SK-N-MC (cell line): ENCODE measurements at places on chromosomes 3 and 15.

DNA sequence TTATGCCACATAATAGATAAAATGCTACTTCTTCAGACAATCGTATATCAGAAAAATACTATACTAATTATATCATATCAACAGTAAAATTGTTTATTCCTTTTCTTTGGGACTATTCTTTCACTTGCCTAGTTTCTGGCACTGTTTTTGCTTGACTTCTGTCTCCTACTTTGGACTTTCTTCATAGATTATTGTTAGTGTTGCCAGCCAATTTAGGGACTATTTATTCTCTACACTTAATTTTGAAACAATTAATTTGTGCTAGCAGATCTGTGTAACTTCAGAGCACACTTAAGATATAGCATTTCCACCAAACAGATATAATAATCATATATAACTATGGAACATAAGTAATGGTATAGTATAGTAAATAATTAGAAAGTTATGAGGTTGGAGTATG, 305.6 kb downstream of the CADM2 start:
- DNase-seq = no peak

DNA sequence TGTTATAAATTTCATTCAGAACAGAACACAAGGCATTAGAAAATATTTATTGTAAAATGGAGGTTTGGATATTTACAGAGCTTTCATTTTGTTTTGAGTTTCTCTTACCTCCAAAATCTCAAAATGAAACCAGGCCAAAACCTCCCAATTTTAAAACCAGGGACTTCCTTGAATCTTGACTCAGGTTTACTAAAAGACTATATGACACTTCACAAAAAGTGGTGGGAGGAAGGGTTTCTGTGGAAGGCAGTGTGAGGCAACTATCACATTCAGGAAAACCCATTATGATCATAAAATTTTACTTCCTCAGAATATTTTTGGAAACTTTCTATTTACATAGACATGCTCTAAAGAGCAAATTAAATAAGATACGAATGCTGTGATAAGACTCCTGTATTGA, 205.8 kb upstream of the EOMES start:
- DNase-seq = no peak

DNA sequence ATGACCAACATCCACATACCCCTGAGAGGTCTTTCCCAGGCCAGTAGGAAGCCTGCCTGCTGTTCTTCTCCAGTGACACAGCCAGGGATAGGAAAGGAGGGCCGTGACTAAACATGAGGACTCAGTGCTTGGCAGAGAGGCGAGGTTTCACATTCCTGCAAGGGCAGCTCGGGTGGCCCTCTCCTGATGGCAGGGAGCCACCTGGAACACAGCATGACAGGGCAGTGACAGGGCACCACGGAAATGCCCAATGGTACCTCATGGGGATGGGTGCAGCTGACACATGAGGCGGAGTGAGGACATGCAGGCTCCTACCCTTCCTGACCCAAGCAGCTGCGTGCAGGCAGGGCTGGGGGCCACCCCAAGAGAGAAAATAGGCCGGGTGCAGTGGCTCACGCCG, 7.4 kb upstream of the TGM5 start:
- no peak for DNase-seq

DNA sequence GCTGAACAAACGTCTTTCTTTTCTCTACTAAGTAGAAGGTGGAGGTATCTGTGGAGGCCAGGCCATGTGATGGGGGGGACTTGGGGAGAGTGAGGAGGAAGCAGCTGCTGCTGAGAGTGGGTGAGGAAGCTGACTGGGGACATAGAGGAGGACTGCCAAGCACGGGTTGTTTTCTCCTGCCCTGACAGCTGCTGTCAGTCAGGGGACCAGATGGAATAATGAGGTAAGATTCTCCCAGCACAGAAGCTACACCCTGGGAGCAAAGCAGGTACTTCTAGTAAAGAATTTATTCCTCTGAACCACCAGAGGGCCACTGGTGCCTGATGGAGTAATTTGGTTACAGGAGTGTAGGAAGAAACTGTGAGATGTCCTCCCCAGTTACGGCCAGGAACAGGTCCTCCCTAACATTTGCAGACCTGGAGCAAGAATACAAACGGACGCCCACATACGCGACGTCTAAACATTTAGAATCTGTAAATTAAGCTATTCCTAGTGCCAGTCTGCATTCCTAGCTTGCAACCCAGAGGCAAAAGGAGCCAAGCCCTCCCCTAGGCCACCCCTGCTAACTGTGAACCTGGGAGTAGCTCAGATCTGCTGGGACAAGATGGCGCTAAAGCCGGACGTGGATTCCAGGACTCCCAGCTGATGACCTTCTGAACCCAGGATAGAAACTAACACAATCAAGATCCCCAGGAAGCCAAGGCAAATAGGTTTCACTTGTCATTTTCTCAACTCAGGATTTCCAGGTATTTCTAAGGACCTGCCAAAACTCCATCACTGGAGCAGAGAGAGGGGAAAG, 14.8 kb downstream of the CRYGS start:
- DNase-seq = no peak

- no peak for DNase-seq
Observed at GRCh38 chr3:14798231-14798630, 20.5 kb upstream of the FGD5 start.

GRCh38 chr15:96106181-96106580, 224.3 kb upstream of the NR2F2 start:
- no peak for DNase-seq

GRCh38 chr15:60660290-60661051, 181.5 kb upstream of the ICE2 start:
- DNase-seq = no peak

- no peak for DNase-seq
Observed at GRCh38 chr3:37787153-37787867, 74.4 kb upstream of the CTDSPL start.

- no peak for DNase-seq
Observed at GRCh38 chr3:197431346-197431910, 124.3 kb downstream of the BDH1 start.

DNA sequence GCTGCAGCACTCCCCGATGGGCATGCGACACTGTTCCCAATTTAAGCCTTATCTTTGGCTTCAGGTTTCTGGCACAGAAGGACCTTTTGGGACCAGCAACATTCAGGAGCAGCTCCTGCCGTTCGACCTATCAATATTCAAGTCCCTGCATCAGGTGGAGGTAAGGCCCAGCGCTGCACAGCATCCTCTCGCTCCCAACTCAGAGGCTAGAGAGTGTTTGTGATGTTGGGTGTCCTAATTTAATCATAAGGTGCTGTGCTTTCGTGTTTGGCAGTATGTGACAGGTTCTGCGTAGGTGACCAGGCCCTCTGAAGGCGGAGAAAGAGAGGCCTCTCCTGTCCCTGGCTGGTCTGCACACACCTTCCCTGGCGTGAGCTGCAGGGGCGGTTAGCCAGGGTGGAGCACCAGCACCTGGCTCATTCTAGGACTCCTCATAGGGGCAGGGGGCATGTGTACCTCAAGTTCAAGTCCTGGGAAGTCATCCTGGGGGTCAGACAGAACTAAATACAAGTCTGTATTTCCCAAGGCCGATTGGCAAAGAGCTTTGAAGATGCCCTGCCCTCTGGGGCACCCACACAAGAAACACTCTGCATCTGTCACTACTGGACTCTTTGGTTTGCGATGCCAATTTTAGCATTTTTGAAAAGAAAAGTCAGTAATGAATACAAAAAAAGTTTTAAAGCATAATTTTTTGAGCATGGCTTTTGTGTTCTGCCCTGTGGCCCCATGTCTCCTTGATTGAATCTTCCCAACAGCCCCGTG, 17.0 kb downstream of the NISCH start:
- no peak for DNase-seq

DNA sequence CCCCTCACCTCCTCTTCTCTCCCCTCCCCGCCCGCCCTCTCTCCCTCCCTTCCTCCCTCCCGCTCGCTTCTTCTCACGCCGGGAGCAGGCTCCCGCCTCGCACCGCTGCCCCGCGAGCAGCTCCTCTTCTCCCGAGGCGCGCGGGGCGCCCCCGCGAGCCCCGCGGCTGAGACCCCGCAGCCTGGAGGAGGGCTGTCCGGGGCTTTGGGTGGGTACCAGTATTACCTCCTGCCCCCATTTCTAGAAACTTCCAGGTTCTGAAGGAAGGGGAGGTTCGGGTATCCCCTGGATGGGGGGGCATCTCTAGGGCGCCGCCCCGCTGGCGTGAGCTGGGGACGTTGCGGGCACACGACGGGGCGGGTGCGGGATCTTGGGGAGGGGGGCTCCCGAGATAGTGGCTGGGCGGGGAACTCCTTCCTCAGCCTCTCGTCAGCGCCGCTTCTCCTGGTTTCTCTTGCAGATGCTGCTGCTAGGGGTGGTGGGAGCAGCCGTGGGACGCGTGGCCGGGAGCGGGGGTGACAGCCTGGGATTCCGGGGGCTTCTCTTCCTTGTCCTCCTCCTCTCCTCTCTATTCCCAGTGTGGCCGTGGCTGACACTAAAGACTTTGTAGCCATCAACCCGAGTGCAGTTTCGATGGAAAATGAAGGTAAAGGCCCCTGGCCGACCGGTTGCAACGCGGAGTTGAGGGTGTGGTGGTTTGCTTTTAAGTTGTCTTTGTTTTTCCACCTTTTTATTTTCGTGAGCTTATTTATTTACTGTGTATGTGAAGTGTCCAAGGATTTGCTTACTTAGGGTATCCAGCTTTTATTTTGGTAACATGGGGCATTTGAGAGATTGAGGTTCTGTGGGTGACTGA, 474 bp downstream of the ATP2C1 start:
- DNase-seq = no peak

DNA sequence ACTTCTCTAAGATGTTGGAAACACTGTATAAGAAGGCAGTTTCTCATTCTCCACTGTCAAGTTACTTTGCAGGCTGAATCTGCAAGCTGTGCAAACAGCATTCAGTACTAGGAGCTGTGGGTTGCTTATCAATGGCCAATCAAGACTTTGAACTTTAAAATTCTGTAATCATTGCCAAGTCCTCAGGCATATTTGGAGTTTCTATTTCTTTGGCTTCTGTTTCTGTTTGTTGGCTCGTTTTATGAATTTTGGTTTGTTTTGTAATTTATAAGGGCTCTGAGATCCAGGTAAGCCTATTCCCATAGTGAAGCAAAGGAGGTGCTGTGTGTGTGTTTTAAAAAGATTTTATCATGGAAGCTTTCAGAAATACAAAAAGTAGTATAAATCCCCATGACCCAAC, 32.1 kb downstream of the TLNRD1 start:
- no peak for DNase-seq

DNA sequence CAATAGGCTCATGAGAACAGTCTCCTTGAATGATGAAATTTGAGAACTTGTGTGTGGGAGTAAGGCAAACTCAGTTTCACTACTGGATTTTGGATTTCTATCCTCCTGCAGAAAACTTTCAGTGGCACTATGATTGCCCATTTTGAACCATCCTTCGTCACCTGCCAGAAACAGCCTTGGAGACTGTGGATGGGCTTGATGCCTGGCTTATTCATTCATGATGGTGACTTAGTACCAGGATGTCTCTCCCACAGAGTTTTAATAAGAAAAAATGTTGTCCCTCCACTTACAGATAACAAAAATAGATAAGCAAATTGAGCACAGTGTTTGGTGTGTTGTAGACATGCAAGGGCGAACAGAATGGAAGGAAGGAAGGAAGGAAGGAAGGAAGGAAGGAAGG, 53.5 kb upstream of the CPNE4 start:
- peak; percentile 99 for DNase-seq

GRCh38 chr15:75203017-75203907, 1.6 kb downstream of the C15orf39 start:
- no peak for DNase-seq

GRCh38 chr3:133892541-133893231, 3.0 kb downstream of the RAB6B start:
- no peak for DNase-seq

DNA sequence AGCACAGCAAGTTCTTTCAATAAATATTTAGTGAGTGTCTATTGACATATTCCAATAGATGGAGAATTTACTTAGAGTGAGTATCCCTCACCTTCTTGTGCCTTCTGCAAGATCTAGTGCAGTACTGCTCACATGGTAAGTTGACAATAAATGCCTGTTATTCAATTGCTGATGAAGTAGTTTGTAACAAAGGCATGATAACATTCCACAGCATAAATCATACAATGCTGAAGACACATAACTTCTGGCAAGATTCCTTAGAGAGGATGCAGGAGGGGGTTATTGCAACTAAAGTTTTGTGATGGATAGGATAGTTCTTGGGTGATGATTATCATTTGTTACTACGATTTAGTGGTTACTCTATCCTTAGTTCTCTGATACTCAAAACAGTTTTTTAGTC, 112.2 kb upstream of the RBMS3 start:
- no peak for DNase-seq

DNA sequence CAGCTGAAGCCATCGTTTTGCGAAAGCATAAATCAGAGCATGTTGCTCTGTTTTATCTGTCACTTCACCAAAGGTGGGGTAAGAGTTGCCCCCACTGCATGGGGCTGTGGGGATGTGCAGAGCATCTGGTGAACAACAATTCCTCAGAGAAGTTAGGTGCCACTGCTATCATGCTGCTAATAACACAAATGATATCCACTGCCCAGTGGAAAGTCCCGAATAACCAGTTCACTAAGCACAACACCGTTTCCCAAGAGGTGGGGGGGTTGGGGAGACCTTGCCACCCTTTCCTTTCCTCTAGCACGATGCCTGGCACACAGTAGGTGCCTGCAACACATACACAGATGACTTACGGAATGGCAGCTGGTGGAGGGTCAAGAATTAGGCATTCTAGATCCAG, 38.6 kb downstream of the FAM3D start:
- no peak for DNase-seq

DNA sequence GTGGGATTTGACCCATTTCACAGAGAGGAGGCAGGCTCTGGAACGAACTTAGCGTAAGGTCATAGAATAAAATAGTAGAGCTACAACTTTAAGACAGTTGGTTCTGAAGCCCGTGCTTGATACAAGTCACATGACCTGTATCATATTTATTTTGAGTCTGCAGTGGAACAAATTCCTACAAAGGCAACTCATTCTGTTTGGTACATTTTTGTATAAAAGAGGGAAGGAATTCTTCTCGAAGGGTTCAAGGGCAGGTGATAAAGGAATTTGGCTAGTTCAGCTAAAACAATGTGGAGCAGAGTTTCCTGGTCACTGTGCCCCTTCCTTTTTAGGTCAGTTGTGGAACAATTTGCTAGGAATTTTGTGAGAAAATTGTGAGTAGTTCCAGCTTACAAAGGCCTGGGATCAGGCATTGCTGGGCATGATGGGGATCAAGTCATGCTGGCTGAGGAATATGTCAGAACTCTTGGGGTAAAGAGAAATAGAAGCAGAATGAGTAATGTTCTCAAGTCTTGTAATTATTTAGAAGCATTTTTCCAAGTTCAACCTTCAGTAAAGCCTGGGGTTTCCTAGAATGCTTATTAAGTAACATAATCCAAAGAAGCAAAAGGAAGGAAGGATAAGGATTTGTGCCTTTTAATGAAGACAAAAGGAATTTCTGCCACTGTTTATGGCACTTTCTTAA, 19.1 kb downstream of the USP3 start:
- DNase-seq = no peak

DNA sequence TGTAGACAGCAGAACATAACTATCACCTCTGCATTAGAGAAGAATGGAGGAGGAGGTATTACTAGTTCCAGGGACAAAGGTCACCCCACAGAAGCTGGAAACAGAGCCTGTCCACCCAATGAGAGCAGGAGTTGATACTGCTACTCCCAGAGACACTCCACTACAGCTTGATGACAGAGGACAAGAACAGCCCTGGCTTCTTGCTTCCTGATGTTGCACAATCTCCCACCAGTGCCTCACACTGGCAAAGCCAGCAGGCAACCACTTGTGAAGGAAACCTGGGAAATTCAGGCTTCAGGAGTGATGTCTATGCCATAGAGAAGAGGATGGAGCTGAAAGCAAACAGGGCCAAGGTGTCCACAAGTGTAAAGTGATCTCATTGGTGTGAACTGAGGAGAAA, 78.0 kb upstream of the POU1F1 start:
- DNase-seq = no peak
